Activated B cell treated with CpG ODN at 0.5 μM for 24 hours (primary cell): ENCODE measurements at places on chromosomes 13 and 19.
A peak's percentile ranks its signal among the peaks of the same experiment; 100 is the strongest.

DNA sequence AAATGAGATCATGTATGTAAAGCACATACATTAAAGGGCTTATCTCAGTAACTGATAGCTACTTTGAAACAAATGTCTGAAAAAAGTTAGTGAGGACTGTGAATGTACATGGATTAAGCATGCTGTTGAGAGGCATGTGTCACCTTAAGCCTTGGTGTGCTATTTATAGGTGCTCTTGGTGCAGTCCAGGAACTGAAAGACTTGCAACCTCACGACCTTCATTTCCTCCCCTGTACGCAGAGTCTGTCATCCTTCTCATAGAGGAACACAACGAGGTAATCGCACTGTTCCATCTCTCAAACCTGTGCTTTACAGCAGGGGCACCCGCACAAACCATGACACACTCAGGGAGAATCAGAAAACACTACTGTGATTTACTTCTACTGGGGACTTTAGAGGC, 65.6 kb downstream of the UFM1 start:
- DNase-seq = no peak

- no peak for DNase-seq
Measured at GRCh38 chr19:52961981-52962380, 700 bp downstream of the ZNF816 start.

GRCh38 chr13:26557393-26558073, at the start of gene WASF3:
Gene WASF3, plus strand, starts transcription at chr13:26557683. Its CDS starts 84,588 bp downstream, at chr13:26642271.
- DNase-seq = peak; percentile 37

GRCh38 chr13:21242236-21242635, 65.8 kb downstream of the MRPL57 start:
- DNase-seq = no peak

DNA sequence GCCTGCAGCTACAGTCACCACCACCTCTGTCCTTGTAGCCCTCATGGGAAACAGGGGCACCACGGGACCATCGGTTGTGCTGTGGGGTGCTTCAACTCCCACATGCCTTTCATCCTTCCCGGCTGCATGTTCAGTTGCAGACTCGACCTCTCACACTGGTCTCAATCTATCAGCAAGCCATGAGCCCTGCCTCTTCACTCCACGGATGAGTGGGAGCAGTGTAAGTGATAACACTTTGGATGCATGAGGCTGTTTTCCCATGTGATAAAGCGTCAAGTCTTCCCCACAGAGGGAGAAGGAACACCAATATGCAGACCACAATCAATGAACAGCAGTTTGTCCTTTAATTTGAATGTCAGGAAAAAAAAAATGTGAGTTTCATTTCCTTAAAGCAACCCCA, 12.2 kb downstream of the SERP2 start:
- DNase-seq = no peak

DNA sequence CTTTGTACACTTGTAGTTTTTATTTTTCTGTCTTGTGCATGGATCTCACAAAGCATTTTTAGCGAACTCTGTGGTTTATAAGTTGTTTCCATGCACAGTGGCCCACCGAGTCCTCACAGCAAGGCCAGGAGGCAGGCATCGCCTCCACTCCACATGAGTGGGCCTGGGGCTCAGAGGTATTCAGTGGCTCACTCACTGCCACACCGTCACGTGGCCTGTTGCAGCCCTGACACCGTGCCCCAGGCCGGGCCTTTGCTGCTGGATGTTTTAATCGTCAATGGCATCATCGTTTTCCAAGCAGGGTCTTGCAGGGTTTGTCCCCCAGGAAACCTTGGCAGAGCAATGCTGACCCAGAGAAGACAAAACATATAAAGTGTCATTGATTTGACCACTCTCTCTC, 59.8 kb downstream of the SPACA7 start:
- no peak for DNase-seq

DNA sequence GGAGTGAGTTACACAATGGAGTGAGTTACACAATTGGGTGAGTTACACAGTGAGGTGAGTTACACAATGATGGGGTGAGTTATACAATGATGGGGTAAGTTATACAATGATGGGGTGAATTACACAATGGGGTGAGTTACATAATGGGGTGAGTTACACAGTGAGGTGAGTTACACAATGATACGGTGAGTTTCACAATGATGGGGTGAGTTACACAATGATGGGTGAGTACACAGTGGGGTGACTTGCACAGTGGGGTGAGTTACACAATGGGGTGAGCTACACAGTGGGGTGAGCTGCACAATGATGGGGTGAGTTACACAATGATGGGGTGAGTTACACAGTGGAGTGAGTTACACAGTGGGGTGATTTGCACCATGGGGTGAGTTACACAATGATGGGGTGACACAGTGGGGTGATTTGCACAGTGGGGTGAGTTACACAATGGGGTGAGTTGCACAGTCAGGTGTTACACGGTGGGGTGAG, 52.5 kb upstream of the GAS6 start:
- DNase-seq = no peak

GRCh38 chr19:57389730-57390598, at the start of gene ZNF548:
Gene ZNF548, plus strand, starts transcription at chr19:57389854. Its CDS starts 246 bp downstream, at chr19:57390100.
- DNase-seq = peak; percentile 96

DNA sequence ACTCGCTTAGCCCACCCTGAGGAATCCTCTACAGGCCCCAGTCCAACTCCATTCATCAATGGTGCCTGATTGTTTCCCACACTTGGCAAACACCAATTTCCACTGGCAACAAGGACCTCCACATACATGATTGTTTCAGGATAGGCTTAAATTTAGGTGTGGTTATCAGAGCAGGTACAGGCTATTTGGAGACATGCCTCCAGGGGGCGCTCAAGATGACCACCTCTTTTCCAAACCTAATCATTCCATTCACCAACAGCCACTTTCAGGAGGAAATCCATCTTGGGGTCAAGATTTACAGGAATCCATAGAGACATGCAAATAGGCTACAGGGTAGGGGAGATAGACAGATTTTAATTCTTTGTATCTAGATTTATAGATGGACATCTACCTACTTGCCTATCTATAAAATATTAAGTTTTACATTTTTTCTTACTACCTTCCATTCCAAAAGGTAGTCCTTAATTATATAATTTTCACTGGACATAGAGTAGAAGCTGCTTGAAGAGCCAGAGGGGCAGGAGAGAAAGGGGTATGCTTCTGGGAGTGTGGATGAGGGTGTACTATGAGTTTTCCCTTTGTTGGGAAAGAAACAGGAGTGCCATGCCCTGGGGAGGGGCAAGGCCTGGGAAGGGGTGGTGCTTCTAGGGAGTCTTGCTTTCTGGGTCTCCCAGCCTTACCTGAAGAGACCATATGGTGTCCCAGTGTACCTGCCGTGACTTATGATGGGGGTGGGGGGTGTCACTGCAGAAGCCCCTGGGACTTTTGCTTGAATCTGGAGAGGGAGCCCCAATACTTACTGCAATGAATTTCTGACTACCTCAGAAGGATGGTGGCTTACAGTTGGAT, 14.1 kb upstream of the PCDH8 start:
- DNase-seq = no peak

GRCh38 chr19:41734585-41734984, 20.7 kb upstream of the CEACAM6 start:
- no peak for DNase-seq

GRCh38 chr13:38755793-38756192, 68.9 kb downstream of the FREM2 start:
- no peak for DNase-seq

- no peak for DNase-seq
Measured at GRCh38 chr19:32257326-32258073, 87.9 kb upstream of the ZNF507 start.

DNA sequence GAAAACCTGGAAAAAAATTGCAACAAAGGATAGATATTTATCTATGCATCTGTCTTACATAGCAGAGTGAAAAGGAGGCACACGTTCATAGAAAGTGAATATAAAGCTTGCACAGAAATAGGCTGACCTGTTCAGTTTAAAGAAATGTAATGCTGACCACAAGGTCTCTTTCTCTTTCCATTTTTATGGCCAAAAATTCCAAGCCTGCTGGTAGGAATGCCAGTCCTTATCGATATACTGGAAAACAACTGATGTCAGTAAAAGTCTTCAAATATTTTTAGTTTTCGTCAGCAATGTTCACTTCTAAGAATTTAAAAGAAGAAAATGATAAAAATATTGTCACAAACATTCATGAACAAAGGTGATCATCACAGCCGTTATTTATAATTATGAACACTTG, 59.0 kb upstream of the MCF2L start:
- no peak for DNase-seq

- DNase-seq = no peak
Measured at GRCh38 chr19:43731846-43732245, 16.0 kb downstream of the IRGC start.
